Lung (tissue), 17 donors: ENCODE measurements at places on chromosomes 2 and 18.
A peak's percentile ranks its signal among the peaks of the same experiment; 100 is the strongest.

GRCh38 chr18:13619505-13620205, 106.7 kb downstream of the FAM210A start:
- DNase-seq, result no peak

- peak; percentile 34 for DNase-seq
These were observed 42.9 kb downstream of the SRBD1 start for GRCh38 chr2:45567974-45568789.

- no peak for DNase-seq
These were observed 73.8 kb downstream of the APOB start for GRCh38 chr2:20970068-20970467.

DNA sequence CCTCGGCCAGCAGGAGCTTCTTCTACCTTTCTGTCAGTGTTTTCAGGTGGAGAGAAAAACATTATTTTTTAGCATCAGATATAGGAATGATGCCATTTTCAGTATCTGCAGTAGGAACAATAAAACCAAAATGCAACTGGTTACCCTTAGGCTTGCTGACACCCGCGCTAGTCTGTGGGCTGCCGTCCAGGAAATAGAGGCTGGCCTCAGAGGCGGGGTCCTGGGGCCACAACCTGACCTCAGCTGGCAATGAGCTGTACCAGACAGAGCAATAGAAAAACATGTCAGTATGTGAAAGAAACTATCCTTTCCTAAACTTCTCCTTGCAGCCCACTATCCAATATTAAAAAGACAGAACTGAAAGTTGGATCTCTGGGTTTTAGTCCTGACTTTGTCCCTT, 4.6 kb upstream of the ST6GAL2 start:
- DNase-seq, result no peak

- no peak for DNase-seq
These were observed 92.6 kb downstream of the ACTR2 start for GRCh38 chr2:65320042-65320725.

GRCh38 chr2:124320051-124320688, 295.1 kb downstream of the CNTNAP5 start:
- DNase-seq, result no peak

DNA sequence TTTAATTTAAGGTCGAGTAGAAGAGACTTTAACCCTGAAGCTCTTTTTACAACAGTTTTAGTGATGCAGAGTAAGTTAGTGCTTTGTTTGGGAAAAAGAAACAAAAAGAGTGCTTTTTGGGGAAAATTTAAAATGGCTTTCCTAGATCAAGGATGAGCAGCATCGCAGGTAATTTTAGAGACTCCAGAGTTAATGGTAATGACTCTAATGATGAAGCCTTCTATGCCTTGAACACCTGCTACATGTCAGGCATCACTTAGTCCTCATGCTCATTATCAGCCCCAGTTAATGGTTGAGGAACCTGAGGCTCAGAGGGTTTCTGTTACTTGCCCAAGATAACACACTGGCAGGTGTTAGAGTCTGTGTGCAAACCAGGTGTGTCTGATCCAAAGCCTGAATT, 167.8 kb downstream of the ACOXL start:
- no peak for DNase-seq

- DNase-seq, result no peak
These were observed 14.0 kb upstream of the SCLY start for GRCh38 chr2:238046725-238047270.

DNA sequence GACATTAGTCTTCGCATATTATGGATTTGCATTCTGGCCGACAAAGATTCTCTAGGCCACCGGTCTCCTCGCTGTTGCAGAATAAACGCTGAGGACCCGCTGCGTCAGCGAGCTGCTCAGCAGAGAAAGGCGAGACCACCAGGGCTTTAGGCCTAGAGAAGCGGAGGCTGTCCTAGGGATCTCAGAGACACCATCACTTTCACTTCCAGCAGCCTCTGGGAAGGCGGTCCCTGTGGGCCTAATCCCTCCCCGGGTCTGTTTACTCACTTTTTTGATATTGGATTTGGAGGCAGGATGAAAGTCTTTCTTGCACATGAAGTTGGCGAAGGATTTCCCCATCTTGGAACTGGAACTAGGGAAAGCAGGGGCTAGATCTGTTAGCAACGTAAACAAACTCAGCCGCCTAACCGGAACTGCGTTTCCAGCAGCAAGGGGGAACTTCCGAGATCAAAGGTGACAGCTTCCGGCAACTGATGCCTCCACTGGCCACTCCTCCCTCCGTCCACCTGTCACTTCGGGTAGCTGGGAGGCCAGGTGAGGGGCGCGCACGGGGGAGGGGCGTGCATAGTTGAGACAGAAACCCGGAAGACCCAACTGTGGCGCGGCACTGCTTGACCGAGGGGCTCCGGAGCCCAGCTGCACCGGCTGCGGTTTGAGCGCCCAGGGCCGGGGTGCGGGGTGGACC, at the start of gene SCRN3:
Gene SCRN3 (plus strand): TSS at position 447 of the 685 bp plus-strand sequence. CDS start 2,554 bp downstream, outside the sequence.
- peak; percentile 87 for DNase-seq
